ENCODE measurements at places on chromosomes 6 and 20.

DNA sequence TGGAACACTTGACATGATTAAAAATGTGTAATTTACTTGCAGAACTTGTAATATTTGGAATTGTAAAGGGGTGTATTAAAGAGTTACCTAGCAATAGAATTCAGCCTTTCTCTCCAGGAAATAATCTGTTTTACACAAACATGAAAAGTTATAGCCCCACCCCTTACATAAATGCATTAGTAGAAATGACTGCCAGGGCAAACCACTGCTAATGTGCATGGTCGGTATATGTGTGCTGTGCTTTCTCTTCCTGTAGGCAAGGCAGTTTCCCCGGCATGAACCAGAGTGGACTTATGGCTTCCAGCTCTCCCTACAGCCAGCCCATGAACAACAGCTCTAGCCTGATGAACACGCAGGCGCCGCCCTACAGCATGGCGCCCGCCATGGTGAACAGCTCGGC lies 156.5 kb downstream of the TMEM242 start:
- DNase-seq = no peak

GRCh38 chr20:46159101-46159897 lies 41.2 kb downstream of the CD40 start:
- DNase-seq = no peak

- no peak for DNase-seq
These were observed 503 bp upstream of the GPLD1 start for GRCh38 chr6:24489881-24490280.

GRCh38 chr6:128807577-128807976 lies 75.4 kb upstream of the LAMA2 start:
- no peak for DNase-seq

DNA sequence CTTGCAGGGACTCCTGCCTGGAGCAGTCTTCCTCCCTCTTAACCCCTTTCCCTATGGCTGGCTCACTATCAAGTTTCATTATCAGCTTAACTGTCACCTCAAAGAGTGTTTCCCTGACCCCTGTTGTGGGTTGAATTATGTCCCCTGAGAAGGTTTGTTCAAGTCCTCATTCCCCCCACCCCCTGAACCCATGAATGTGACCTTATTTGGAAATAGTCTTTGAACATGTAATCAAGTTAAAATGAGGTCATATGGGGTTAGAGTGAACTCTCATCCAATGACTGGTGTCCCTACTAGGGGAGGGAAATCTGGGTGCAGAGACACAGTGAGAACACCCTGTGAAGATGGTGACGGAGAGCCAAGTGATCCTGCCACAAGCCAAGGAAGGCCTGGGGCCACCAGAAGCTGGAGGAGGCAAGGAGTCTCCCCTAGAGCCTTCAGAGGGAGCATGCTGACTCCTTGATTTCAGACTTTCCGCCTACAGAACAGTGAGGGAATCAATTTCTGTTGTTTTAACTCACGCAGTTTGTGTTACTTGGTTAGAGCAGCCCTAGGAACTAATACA lies 165.2 kb upstream of the TOP1 start:
- DNase-seq = no peak

DNA sequence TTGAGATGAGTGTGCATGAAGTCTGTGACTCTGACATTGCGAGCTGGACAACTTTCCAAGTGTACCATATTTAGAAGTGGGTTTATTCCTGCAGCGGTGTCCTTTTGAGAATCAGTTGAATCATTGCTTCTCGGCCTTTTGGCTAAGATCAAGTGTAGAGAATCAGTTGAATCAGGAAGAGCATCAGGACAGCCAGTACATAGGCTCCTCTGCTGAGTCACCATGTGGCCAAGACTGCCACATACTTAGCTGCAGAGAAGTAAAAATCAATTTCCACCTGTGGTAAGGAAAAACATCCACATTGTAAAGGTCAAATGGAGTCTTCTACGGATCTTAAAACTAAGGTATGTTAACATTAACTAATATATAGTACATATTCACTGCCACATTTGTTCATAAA lies 428.4 kb upstream of the MARCKS start:
- no peak for DNase-seq

DNA sequence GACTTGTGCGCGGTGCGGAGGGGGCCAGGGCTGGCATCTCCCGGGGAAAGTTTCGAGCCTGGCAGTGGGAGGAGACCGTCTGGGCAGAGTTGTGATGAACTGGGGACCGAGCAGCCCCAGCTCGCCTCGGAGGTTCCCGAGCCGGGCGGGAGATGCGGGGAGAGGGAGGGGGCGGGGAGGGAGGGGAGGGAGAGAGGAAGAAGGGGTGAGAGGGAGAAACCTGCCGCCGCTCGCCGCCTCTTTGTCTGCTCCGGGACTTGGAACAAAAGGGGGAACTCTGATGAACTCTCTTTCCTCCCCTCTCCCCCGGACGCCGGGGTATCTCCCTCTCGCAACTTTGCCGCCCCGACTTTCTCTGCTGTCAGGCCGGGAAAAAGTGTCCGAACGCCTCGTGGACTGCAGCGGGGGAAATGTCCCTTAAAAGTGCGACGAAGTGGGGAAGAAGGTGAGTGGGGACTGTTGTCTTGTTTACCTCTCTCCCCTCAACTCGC lies 72.7 kb downstream of the SOX4 start:
- no peak for DNase-seq

- DNase-seq = no peak
These were observed 8.8 kb upstream of the TAF8 start for GRCh38 chr6:42041481-42042053.

- DNase-seq = no peak
These were observed 43.8 kb upstream of the LAMA4 start for GRCh38 chr6:112298021-112298745.

GRCh38 chr6:90251295-90251992 lies 45.2 kb downstream of the BACH2 start:
- DNase-seq = no peak

DNA sequence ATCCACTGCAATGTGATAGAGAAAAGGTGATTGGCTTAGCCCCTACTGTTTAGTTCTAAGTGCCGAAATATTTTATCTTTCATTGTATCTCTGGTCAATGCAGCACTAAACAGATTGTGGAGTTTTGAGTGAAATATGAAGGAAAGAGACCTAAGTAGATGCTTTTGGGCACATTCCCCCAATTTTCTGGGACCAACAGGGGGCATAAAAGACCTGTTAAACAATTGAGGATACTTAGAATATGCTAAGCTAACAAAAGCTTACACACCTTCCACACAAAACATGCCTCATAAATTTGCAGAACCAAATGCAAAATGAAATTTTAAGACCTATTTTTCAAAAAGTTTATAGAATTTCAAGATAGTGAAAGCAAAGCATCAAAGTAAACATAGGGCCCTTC lies 746.9 kb downstream of the TBC1D32 start:
- DNase-seq = no peak

- no peak for DNase-seq
These were observed 484.0 kb upstream of the CITED2 start for GRCh38 chr6:139858429-139858828.

- no peak for DNase-seq
These were observed 344.2 kb downstream of the RFPL4B start for GRCh38 chr6:112691289-112691688.

DNA sequence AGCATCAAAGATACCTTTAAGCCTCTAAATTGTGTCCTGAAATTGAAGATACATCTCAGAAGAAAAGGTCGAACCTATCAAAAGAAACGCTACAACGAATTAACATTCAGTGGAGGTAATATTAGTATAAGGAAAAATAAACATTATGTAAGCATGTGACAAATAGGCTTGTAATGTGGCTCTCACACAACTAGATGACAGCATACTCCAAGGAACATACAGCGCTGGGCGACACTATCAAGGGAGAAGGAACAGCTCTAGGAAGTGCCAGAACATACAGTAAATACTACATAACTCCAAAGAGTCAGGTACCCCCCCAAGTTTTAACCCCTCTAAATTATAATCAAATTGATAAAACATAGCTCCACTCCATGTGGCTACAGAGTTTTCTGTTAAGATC lies 103.5 kb downstream of the LAMP5 start:
- no peak for DNase-seq

GRCh38 chr6:74805916-74806696 lies 399.7 kb downstream of the COL12A1 start:
- no peak for DNase-seq

- no peak for DNase-seq
These were observed 81.0 kb downstream of the GPX5 start for GRCh38 chr6:28606424-28607391.

DNA sequence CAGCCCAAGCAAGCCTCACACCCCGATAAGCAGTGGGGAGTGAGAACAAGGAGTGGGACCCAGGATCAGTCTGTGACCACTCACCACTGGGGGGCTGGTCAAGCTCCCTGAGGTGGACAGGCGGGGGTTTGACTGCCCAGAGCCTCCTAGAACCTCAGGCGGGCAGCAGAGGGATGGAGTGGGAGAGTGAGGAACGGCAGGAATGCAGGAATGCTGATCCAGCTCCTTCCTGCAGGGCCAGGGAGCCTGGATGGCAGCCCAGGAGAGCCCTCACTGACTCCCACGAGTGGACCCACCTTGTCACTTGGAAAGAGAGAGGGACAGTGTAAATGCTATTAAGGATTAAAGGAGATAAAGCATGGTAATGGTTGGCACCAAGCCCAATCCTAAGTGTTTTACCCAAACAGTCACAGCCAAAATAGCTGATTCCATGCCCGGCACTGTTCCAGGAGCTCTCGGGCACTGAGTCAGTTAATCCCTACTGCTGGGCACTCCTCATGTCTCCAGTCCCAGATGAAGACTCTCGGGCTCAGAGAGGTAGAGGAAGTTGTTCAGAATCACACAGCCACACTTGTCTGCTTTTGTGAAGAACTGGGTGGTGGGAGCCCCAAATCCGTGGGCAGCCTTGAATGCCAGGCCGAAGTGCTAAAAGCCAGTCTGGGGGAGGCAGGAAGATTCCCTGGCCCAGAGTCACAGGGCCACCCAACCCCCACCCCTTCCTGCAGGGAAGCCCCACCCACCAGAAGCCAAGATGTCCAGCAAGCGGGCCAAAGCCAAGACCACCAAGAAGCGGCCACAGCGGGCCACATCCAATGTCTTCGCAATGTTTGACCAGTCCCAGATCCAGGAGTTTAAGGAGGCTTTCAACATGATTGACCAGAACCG lies 3.1 kb downstream of the MYL9 start:
- no peak for DNase-seq

DNA sequence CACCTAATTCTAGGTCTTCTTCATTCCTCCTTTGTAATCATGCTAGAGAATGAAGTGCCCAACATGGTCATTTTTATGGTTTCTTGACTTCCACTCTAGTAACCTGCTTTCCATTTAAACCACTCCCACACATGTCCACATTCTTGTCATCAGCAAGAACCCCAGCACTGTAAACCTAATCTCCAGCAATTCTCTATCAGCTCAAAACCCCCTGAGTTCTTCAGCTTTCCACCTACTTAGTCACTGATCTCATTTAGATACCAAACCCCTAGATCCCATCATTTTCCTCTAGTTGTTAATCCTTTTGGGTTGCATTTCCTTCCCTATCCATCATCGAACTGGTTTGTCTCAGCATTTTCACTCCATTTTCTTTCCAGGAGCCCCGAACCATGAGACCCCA lies 49.7 kb downstream of the GOPC start:
- DNase-seq = no peak

- DNase-seq = no peak
These were observed 691 bp upstream of the ANGPT4 start for GRCh38 chr20:916825-917224.
